Stimulated activated CD4-positive, alpha-beta T cell treated with anti-CD3 and anti-CD28 coated beads, Interleukin-4, amount 100 ng/mL, for 4 hours (primary cell): ENCODE measurements at places on chromosomes 12 and 14.
A peak's percentile ranks its signal among the peaks of the same experiment; 100 is the strongest.

- no peak for DNase-seq
Measured at GRCh38 chr14:75979648-75980565, 1.9 kb downstream of the TGFB3 start.

- no peak for DNase-seq
Measured at GRCh38 chr12:48422060-48422459, 50.3 kb upstream of the ANP32D start.

DNA sequence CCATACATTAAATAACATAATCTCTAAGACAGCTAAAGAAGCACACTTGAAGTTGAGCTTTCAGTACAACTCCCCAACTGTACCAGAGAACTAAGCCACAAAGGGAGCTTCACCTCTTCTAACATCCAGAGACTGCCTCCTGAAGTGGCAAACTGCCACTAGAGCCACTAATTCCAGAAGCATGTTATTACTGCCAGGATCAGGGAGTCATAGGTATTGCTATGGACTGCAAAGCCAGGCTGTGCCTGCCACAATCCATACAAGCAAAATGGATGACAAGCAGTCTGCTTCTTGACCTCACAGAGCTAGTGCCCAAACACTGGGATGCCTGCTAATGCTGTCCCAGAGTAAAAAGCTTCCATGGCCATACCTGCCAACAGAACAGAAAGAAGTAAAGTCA lies 160.1 kb downstream of the STXBP6 start:
- DNase-seq = no peak

DNA sequence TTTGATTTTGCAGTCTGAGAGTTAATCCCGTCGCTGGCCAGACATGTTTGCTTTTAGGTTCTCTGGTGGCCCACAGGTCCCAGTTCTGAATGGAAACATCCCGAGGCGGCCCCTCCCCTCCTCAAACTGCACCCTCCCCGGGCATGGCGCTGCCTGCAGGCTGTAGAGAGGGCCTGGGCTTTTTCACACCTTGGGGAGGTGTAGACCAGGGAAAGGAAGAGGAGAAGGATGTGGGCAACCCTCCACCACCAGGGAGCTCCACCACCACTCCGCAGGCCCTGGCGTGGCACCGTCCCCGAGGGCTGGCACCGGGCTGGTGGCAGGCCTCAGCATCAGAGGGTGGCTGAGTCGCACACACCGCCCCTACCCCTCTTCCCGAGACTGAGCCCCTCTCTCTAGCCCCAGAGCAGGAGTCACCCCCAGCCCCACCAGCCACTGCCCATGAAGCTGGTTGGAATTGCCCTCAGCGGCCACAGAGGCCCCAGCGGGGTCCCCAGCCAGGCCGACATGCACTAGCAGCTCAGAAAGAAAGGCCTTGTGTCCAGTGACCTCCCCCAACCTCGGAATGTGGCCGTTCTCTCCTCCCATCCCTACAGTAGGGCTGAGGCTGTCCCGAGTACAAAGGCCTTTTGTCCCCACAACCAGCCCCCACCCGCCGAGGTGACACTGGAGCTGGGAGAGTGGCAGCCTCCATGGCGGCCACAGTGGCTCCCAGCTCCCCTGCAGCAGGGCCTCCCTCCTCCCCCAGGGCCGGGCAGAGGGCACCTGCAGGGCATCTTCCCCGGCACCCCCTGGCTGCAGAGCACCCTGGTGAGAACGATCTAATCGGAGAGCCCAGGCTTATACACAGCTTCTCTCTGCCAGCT lies 23.5 kb upstream of the INF2 start:
- DNase-seq = peak; percentile 34

DNA sequence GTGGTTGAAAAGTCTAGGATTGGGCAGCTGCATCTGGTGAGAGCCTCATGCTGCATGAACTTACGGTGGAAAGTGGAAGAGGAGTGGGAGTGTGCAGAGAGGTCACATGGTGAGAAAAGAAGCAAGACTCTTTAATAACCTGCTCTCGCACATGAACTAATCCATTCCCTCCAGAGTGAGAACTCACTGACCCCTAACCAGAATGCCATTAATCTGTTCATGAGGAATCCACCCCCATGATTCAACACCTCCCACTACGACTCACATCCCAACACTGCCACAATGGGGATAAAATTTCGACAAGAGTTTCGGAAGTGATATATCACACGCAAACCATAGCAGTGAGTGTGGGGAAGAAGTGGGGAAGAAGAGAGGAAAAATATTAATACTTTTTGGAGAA lies 377.4 kb downstream of the NAV3 start:
- no peak for DNase-seq

DNA sequence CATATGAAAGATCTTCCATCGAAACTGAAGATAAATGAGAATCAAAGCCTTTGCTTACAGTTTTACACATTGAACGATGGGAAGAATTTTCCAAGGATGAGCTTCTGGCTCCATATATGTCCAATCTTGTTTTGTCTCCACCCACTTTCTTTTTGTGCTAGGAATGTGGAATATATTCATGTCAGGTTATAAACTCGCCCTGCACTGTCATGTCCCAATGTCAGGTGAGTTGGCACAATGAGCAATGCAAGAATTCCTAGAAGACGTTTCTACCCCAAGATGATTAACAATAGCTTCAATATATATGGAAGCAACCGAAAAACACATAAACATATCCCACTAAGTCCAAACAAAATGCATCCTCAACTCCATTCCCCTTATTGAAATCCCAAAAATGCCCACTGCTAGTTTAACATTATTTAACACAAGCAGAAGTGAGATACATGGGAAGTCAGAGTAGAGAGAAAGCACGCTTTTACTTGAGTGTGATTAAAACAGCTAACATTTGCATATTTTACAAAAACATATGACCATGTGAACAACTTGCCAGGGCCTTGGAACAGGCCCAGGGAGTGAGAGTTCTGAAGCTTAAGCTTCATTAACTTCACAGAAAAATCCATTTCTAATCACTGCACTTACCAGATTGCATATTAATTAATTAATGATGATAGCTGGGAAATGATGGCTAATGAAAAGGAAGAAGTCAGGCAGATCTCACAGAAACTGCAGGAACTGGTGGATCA lies 233.9 kb downstream of the GXYLT1 start:
- no peak for DNase-seq
